ENCODE measurements at places on chromosomes 5 and 9.

GRCh38 chr5:173457482-173457881, 129.3 kb upstream of the STC2 start:
- DNase-seq = no peak

- DNase-seq = no peak
Observed at GRCh38 chr5:117547192-117547591, 972.6 kb upstream of the SEMA6A start.

DNA sequence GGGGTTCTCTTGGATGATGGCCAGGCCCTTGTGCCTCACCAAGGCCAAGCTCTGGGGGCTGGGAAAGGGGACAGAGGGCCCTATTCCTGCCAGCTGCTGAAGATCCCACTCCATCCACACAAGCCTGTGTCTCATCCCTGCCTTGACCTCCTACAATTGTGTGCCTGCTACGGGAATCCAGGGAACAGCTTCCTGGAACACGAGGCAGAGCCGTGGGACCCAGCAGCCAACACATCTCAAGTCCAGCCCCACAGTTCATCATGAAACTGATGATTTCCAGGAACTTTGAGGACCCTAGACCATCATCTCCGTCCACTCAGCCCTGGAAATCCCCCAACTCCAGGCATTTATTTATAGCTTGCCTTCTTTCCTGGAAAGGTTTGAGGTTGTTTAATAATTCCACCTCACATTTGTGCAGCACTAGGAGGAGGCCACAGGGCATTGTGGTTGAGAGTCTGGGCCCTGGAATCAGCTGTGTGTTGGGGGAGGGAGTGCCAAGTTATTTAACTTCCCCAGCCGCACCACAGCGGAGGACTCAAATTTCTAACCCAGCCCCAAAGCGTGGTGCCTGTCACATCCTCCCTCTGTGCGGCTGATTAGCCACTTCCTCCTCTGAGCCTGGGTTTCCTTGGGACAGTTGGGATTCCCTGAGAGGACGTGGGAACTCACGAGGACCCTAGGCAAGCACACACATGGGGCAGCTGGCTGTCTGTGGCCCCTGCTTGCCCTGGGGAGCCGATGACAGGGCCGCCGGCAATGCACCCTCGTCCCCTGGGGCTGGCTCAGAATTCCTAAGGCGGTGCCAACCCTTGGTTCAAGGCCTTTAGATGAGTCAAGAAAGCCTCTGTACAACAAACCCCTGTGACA, 58.2 kb upstream of the GGTA1 start:
- DNase-seq = no peak

GRCh38 chr9:17578911-17579793, at the start of gene SH3GL2:
SH3GL2 (plus strand) TSS chr9:17579066.
- DNase-seq = no peak

DNA sequence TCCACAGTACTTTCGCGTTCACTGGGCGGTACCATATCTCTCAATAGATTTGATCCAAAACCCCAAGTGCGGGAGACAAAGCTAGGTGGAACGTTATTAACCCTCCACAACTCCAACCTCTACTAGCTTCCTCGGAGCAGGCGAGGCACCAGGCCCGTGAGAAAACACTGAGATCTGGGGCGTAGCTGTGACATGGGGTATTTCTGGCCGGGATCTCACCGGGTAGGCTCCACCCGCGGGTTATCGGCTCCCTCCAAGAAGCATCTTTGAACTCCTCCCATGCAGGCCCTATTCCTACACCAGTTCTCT, 350 bp upstream of the SLC25A46 start:
- DNase-seq = no peak

DNA sequence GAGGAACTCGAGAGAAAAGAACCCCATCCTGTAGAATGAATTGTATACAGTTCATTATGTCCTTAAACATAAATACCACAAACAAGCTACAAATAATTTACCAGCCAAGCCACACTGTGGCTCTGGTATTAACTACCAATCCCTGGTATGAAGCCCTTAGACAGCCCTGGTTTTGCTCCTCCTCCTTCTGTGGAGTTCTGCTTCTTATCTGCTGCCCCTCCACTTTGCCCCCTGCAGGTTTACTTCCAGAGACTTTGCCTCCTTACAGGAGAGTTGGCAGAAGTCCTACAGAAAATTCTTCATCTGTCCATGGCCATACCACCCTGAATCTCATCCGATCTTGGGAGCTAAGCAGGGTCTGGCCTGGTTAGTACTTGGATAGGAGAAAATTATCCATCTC, 219.8 kb downstream of the ACTL7B start:
- no peak for DNase-seq

DNA sequence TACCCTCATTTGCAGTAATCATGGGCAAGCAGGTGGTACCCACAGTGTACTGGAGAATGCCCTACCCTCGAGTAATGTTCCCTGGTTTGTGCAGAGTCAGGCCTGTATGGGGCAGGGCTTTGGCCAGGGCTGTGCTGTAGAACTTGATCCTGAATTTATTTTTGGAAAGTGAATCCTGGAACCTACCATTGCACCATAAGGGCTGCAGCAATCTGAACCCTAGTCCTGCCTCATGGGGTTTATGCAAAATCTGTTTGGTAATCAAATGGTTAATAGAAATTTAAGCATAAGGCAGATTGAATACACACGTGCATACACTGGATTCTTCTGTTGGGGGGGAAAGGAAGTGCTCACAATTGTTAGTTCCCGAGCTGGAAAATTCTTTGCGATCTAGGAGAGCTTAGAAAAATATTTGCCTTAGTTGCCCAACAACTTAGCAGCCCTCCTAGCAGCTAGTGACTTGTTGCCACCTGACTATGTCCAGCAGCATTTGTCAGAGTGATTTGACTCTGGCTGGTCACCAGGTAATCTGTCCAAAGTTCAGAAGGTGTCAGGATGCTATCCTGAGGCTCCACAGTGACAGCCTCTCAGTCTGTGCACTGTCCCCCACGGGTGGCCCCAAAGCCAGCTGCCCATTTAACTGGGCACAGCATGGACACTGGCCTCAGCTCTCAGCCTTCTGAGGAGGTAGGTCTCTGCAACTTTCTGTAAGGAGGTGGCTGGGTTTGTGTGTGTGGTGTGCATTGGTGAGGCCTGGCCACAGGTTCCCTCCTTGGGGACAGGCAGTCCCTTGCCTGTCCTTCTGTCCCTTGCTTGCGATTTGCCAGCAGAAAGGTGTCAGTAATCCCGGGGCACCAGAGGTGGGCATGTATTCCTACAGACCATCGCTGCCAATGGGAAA, 8.3 kb downstream of the MVB12B start:
- DNase-seq = no peak

GRCh38 chr5:102221949-102222348, 74.1 kb downstream of the SLCO4C1 start:
- DNase-seq = no peak

- DNase-seq = no peak
Observed at GRCh38 chr5:6722015-6722414, 8.8 kb downstream of the TENT4A start.

DNA sequence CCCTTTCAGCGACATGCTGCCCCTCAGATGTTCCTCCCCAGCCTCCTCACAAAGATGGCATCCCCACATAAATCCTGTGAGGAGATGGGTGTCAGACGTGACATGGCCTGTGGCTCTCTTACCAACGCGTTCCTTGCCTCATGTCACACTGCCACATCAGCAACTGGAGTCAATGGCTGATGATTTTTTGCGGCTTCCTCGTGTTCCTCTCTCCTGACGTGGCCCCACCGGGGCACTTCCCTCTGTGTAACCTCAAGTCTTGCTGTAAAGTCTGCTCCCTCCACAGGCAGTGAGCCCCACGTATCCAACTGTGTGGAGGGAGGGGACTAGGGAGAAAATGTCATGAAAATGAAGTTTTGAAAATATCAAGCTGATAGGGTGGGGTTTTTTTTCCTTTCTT, 53.2 kb upstream of the SHISAL2B start:
- DNase-seq = no peak

- DNase-seq = no peak
Observed at GRCh38 chr9:129109952-129110739, 447 bp downstream of the CRAT start.

- DNase-seq = no peak
Observed at GRCh38 chr5:153746440-153746839, 256.0 kb downstream of the GRIA1 start.

DNA sequence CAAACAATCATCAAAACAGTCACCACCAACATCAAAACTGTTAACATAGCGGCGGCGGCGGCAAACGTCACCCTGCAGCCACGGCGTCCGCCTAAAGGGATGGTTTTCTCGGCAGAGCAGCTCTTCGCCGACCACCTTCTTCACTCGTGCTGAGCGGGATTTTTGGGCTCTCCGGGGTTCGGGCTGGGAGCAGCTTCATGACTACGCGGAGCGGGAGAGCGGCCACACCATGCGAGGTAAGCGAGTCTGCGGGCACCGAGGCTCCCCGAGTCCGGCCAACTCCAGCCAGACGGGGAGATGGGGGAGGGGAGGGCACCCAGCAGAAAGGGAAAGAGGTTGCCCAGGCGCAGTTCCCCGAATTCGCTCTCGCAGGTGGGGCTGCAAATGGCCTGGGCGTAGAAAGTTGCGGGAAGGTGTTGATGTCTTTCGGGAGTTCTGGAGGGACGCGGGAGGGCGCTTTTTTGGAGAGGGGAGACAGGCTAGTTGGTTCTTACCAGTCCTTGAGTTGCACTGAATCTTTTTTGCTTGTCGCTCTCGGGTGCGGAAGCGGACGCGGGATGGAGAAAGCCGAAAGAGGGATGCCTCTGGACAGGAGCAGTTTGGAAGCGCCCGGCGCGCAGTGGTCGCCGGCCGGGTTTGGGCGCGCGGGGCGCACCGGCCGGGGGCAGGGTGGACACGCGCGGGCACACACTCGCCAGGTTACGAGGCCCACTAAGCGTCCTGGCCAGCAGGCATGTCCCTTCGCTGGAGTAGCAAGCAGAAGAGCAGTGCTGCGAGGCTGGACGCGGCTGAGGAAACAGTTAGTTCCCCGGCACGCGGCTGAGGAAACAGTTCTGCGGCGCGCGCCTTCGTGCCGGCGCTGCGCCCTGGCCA, 849 bp downstream of the RORB start:
- no peak for DNase-seq

GRCh38 chr9:120839146-120839545, 3.6 kb downstream of the PSMD5 start:
- DNase-seq = no peak

DNA sequence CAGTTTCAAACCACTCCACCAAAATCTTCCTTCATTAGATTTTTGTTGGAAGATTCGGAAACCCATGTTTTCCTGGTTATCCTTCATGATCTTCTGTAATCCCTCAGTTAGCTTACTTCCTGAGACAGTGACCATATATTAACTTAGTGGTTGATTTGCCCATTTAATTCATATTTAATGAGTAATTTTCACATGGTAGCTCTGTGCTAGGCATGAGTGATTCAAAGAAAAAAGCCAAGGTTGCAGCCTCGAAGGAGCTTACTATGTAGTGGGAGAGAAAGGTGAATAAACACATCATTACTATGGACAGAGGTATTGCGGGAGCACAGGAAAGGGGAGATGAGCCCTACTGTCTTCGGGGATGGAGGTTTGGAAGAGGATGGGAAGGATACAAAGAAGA, 158.5 kb downstream of the TLE1 start:
- DNase-seq = no peak

DNA sequence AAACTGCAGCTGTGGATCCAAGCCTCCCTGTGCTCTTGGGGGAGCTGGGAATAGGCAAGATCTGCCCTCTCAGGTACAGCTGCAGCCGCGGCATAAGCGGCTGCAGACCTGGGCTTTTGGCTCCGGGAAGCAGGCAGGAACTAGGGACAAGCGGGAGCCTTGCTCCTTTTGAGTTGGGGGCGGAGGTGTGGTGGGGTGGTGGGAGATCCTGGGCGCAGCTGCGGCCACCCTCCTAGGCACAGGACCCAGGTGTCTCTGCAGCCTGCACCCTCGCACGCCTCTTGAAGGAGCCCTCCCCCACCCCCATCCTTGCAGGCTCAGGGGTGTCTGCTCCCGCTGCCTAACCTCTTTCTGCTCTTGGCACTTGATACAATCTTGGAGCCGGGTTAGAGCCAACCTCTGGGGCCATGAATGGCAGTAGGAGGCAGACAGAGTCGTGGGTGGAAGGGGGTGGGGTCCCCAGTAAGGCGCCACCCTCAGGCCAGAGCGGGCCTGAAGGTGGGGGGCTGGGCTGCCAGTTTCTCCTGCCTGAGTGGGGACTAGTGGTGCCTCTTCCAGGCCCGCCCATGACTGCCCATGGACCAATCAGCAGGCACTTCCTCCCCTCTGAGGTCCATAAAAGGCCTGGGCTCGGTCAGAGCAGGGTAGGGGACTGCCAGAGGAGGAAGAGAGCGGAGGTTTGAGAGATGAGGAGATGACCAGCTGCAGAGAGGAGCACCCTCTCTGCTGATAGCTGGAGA, 267.6 kb upstream of the TNC start:
- DNase-seq = no peak

DNA sequence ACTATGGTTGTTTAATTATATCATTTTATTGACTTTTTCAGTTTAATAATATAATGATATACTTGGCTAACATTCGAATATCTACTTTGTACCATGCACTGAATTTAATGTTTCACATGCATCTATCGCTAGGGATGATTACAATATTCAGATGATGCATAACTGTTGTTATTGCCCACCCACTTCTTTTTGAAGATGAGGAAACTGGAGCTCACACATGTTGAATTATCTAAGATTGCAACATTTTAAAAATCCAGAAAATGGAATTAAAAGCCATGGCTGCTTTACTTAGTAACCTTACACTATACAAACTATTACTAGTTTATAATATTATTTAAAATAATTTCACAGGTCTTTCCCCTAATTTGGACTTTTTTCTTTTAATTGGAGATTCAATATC, 171.7 kb downstream of the TLR4 start:
- no peak for DNase-seq

GRCh38 chr9:133505901-133506652, 18.7 kb downstream of the MYMK start:
- DNase-seq = no peak

GRCh38 chr5:135980620-135981019, 25.8 kb upstream of the LECT2 start:
- no peak for DNase-seq

DNA sequence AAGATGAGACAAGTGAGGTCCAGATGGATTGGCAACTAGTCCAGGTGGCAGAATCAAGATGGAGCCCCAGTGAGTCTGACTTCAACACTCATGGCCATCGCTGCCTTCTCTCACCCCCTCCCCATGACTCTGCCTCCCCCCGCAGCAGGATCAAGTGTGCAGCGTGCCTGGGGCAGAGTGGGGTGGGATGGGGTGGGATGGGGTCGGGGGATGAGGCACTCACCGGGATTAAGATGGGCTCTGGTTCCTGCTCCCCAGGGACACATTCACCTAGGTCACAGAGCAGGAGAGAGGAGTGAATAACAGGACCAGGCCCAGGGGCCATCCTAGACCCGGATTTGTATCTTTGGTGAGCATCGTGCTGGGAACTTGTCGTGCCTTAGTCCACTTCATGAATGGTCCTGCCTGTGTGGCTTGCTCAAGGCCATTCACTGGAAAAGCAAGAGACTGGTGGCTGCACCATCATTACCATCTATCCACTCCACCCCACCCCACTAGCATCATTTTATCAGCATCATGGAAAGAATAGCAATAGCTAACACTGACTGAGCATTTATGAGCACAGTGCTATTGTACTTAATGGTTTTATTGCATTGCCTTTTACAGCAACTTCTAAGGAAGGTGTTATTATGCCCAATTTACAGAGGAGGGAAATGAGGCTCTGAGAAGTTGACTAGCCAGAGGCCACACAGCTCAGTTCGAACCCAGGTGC, 8.5 kb downstream of the AMBP start:
- no peak for DNase-seq

Data from stimulated activated CD4-positive, alpha-beta T cell treated with anti-CD3 and anti-CD28 coated beads, TNF-alpha, amount 100 ng/mL, for 4 hours (primary cell).